Skeletal muscle tissue (tissue), 5 donors: ENCODE measurements at places on chromosomes 7 and 10. TPM values are rescaled to one million over a fixed set of nuclear protein-coding genes. Genes with fewer than 3 reads are reported as not detected.

DOCK1 gene
- 52.7 TPM for total RNA-seq

POU6F2 gene
- not detected for total RNA-seq

ST8SIA6 gene
- 0.52 TPM for total RNA-seq

HOXA10 gene
- 13.6 TPM for total RNA-seq

ACTL6B gene
- not detected for total RNA-seq

FGFR2 gene
- total RNA-seq = 11.5 TPM

DNAJC12 gene
- 3.1 TPM for total RNA-seq

PRLHR gene
- not detected for total RNA-seq

NEBL gene
- total RNA-seq = 6.8 TPM

CPVL gene
- 25.1 TPM for total RNA-seq
